T-helper 22 cell (primary cell): ENCODE measurements at places on chromosomes 6 and 20.

DNA sequence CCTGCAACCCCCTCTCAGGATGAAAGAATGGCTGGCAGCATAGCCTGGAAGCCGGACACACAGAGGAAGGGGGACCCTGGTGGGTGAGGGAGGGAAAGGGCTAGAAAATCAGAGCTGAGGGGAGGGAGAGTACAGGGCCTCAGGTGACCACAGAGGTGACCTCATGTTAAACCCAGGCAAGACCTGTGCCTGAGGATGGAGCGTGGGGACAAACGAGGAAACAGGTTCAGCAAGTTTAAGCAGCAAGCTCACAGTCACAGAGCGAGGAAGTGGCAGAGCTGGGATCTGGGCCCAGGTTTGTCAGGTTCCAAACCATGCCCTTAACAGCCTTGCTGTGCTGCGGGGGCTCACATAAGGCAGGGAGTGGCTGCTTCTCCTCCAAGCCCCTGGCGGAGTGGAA lies 4.0 kb upstream of the BPI start:
- DNase-seq: no peak

DNA sequence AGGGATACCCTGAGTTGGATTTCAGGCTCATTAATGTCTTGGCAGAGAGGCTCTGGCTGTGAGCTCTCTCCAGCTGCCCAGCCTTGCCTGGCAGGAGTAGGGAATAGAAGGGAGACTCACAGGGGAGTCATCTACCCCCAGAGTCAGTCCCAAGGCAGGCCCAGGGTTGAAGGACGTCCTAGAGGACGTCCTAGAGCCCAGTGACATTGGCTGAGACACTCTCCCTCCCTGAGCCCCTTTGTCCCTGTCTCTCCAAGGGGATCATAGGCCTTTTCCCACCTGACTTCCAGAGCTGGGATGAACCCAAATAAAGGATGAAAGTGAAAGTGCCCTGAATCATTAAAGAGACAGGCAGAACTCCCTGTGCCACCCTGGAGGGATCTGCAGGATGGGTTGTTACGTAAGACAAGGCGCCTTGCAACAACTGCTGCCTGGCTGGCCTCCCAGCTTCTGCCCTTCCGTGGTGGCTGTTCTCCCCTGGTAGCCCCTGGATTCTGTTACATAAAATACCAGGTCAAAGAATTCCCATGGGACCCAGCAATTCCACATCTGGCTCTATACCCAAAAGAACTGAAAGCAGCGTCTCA lies 53.6 kb upstream of the SIRPA start:
- DNase-seq: no peak

DNA sequence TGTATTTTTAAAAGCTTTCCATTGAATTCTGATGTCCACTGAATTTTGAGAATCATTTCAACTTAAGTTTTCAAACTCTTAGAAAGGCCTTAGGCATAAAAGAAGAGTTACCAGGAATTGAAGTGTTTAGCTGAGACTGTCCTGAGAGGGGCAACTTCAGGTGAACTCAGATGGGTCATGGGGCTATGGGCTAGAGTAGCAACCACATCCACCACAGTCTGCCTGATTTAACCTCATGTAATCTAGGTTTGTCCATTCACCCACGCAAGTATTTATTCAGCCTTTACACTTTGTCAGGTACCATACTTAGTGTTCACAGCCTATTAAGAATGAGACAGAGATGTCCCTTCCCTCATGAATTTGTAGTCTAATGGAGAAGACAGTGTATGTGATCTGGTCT lies 501.0 kb downstream of the KIF16B start:
- no peak for DNase-seq

GRCh38 chr6:126959765-126960164 lies 158.7 kb upstream of the RSPO3 start:
- DNase-seq: no peak

DNA sequence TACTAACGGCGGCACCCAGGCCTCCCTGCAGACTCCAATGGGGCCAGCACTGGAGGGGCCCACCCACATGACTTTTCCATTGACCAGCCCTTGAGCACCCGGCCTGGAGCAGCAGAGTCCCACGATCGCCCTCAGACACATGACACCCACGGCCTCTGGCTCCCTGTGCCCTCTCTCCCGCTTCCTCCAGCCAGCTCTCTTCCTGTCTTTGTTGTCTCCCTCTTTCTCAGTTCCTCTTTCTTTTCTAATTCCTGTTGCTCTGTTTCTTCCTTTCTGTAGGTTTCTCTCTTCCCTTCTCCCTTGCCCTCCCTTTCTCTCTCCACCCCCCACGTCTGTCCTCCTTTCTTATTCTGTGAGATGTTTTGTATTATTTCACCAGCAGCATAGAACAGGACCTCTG lies 26.1 kb upstream of the FANCE start:
- DNase-seq: no peak

DNA sequence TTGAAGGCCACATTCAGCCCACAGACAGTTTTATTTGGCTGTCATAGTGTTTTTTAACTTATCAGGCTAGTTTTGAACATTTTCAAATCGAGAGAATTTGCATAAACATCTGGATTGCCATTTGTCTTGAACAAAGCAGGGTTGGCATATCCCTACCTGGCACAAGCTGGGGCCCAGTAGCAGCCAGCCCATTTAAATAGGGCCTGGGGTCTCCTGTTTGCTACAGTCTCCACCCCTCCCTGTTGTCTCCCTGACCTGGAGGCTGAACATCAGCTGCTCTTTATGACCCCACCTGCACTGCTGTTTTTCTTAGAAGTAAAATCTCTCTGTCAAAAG lies 10.5 kb downstream of the BCAS4 start:
- DNase-seq: no peak

GRCh38 chr6:38508894-38509293 lies 130.8 kb downstream of the BTBD9 start:
- DNase-seq: no peak

DNA sequence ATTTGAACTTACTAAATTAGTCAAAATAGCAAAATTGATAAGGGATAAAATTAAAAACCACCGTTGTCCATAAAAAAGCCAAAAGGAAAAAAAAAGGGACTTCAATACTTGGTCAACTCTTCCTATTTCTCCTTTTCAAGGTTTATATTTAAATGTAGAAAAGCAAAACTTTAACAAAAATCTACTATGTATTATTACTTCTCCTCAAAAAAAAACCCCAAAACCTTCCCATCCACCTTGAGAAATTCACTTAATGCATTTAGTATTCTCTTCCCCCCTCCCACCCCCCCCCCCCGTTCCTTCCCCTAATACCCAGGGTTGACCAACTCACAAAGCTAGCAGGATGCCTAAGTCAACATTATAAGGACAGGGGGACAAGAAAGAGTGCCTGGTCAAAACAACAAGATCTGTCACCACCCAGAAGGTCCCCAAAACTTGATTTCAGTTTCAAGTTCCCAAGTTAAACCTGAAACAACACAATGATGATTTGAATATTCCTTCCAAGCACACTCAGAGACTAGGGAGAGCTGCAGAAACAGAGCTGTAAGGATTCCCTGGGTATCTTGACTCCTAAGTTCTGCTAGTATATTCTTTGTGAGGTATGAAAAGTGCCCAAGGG lies 14.6 kb downstream of the GMDS start:
- DNase-seq: no peak

DNA sequence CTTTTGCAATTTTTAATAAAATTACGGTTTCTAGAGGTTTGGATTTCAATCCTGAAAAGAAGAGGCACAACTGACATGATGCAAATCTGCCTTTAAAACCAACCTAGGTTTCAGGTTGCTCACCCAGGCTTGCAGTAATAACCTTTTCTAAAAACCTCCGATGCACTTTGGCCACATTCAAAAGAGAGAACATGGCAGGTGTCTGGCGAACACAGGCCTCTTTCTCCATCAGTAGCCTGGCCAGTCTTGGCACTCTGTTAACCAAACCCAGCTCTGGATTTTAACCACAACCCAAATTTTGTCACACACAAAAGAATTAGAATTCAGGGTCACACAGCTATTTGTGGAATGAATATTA lies 55.8 kb upstream of the MAFB start:
- no peak for DNase-seq

- no peak for DNase-seq
Observed at GRCh38 chr6:92023410-92023966, 1395.9 kb downstream of the EPHA7 start.

DNA sequence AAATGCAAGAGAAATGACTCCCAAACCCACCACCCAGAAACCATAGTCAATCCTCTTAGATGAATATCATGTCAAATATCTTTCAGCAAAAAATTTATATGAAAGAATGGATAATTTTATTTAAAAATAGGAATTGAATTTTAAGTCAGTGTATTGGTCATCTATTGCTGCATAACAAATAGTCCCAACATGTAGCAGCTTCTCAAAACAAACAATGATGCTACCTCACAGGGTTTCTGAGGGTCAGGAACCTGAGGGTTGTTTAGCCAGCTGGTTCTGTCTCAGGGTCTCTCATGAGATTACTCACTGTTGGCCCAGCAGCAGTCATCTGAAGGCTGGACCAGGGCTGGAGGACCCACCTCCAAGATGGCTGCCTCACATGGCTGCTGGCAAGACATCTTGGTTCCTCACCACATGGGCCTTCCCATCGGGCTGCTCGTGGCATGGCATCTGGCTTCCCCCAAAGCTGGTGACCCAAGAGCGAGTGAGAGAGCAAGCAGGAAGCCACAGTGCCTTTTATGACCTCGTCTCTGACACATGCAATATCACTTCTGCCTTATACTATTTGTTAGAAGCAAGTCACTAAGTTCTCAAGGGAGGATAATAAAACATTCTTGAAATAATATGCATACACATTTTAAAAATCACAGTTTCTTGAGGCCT lies 36.3 kb downstream of the BANF2 start:
- no peak for DNase-seq

DNA sequence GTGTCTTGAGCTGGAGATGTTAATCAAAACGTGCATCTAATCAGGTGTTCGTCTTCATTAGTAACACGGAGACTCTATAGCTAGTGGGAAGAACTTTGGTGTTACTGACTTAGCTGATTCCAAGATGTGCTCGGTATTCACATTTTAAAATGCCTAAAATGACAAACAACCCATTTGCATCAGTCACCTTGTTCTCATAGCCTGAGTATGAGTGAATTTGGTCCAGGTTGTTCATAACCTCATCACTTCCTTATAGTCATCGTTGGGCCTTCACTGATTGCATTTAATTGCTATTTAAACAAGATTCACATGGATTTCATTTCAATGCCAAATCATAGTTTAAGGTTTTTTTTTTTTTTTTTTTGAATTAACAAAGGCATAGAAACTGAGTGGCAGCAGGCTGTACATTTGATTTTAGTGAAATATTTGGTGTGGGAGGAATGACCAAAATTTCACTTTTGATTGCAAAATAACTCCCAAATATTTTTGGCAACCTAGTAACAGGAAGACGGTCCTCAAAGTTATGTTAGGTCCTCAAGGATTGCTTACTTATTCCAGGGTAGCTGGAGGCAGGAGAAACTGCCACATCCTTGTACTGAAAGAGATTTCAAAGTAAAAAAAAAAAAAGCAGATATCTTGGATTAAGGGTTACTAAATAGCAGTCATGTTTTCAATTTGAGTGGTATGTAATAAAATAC lies 104.7 kb downstream of the JARID2 start:
- DNase-seq: no peak

GRCh38 chr6:41748542-41748941 lies 1.3 kb upstream of the PGC start:
- DNase-seq: no peak

- no peak for DNase-seq
Observed at GRCh38 chr6:106431405-106431804, 70.9 kb downstream of the CRYBG1 start.

GRCh38 chr6:119145111-119145510 lies 66.6 kb upstream of the FAM184A start:
- DNase-seq: no peak

DNA sequence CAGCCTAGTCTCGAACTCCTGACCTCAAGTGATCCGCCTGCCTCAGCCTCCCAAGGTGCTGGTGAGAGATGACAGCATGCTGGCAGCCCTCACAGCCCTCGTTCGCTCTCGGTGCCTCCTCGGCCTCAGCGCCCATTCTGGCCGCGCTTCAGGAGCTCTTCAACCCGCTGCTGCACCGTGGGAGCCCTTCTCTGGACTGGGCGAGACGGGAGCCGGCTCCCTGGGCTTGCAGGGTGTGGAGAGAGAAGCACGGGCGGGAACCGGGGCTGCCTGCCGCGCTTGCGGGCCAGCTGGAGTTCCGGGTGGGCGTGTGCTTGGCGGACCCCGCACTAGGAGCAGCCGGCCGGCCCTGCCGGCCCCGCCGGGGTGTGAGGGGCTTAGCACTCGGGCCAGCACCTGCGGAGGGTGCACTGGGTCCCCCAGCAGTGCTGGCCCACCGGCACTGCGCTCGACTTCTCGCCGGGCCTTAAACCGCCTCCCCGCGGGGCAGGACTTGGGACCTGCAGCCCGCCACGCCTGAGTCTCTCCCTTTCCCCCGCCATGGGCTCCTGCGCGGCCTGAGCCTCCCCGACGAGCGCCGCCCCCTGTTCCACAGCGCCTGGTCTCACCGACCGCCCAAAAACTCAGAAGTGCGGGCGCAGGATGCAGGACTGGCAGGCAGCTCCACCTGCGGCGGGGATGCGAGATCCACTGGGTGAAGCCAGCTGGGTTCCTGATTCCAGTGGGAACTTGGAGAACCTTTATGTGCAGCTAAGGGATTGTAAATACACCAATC lies 31.5 kb upstream of the RANBP9 start:
- DNase-seq: no peak

DNA sequence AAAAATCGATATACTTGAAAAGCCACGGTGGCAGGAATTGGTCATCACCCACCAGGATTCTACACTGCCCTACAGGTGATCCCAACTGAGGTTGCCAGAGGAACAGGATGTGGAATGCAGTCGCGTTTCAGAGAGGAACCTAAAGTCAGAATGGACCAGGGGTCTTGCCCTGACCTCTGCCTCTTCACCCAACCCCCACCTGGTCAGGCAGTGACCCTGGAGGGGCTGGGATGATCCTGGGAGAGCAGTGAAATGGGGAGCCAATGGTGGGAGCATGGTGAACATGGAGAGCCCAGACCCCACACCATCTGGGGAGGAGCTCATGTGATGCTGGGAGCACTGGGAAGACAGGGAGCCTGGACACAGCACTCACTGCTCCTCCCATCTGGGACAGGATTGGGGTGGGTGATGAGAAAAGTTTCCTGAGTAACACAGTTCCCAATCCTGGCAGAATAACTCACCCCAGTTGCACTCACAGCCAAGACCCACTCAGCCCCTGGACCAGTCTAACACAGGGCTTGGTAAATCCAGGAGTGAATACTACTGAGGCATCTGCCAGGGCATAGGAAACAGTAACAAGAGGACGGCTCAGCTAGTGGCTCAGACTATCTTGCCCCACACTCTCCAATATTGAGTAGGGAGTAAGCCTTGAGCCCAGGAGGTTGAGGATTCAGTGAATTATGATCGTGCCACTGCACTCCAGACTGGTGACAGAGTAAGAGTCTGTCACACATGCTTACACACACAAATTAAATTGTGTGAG lies 1.7 kb upstream of the ULBP2 start:
- DNase-seq: no peak

DNA sequence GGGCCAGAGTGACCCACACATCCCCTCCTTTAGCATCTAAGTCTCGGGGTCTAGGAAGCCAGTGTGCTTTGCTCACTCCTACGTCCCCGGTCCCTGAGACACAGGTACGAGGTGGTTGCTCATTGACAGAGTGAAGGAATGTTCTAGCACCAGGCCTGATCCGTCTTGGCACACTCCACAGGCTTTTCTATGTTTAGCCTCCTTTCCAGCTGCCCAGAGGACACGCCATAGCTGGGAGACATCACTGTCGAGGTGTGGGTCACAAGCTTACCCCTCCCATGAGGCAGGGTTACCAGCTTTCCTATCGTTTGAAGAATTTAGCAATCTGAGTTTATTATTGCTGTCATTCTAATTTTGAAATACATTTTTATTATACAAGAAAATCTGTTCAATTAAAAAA lies 30.4 kb upstream of the IER3 start:
- DNase-seq: no peak

- no peak for DNase-seq
Observed at GRCh38 chr20:19673575-19673974, 84.5 kb upstream of the RIN2 start.

GRCh38 chr20:1804554-1804956 lies 90.7 kb upstream of the SIRPA start:
- no peak for DNase-seq
